ENCODE measurements at places on chromosomes 16 and 17. TPM values are rescaled to one million over a fixed set of nuclear protein-coding genes. Genes with fewer than 3 reads are reported as not detected.

Gene ASPHD1
- not detected for total RNA-seq

Gene CCDC154
- total RNA-seq: 9.3 TPM

Gene SLC5A2
- 4.0 TPM for total RNA-seq

Gene MYH10
- total RNA-seq: 1.3 TPM

Gene NAGS
- 1.8 TPM for total RNA-seq

Gene IGF2BP1
- 1.4 TPM for total RNA-seq

Gene GLTPD2
- not detected for total RNA-seq

Gene MAP3K3
- 71.0 TPM for total RNA-seq

Gene SRCIN1
- 0.35 TPM for total RNA-seq

Gene CSH1
- not detected for total RNA-seq

Gene SLFN13
- total RNA-seq: 28.1 TPM

Gene TBC1D3C
- 4.1 TPM for total RNA-seq

Gene CXCL16
- 3.1 TPM for total RNA-seq

Gene SLC47A2
- total RNA-seq: not detected

Gene FBRS
- 186 TPM for total RNA-seq

Gene CD300A
- total RNA-seq: 9.2 TPM

Gene PRAC2
- total RNA-seq: not detected

Gene EVPLL
- not detected for total RNA-seq

Gene GIT1
- total RNA-seq: 71.8 TPM

Gene LRRC75A
- 5.4 TPM for total RNA-seq

Gene MYH13
- total RNA-seq: not detected

Gene DNAAF1
- 0.32 TPM for total RNA-seq

Gene NOS2
- total RNA-seq: 0.07 TPM

GRCh38 chr17:37133136-37133535 lies 184.4 kb downstream of the AATF start:
- no peak for DNase-seq

GRCh38 chr17:81927653-81928543 lies at the start of gene MAFG:
Gene MAFG, minus strand, starts transcription at chr17:81927735. Its CDS starts 4,550 bp downstream, at chr17:81923185.
- peak; percentile 83 for DNase-seq

DNA sequence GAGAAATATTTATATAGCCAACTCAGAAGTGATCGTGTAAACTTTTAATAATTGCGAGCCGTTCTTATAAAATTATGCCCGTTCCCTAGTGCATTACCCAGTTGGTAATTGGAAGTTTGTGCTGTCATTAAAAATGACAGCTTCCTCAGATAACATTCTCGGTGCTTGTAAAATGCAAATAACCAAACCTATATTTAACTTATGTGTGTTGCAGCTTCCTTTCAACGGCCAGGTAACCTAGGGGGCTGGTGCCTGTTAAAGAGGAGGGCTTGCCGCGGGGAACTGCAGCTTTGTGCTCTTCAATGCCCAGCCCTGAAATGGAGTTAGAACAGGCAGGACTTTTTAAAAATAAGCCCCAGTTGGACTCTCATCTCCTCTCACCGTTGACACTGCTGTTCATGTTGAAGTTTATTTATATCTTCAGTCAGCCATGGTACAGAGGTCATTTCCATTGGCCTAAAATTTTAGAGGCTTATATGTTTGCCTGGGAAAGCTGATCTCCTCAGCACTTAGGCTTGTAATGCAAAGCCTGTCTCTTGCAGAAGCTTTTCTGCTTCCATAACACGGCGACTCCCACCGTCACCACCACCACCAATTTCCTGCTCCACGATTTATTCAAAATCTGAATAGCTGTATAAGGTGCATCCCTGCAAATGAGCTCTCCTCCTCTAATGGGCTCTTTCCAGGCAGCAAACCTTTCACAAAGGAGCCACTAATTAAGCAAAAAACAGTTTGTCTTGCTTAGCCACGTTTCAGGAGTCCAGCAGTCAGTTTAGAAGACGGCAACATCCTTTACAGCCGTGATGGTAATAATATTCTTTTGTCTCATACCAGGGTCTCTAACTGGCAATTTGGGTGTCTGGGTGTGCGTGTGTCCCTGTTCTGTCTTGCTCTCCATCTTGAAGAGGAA lies 74.7 kb downstream of the RPA1 start:
- DNase-seq: no peak

- no peak for DNase-seq
These were observed 3.0 kb upstream of the PIK3R5 start for GRCh38 chr17:8968503-8968902.

- DNase-seq: no peak
These were observed 43.9 kb upstream of the SSTR5 start for GRCh38 chr16:1028524-1029258.

- DNase-seq: no peak
These were observed 15.5 kb downstream of the TK2 start for GRCh38 chr16:66534376-66534799.

DNA sequence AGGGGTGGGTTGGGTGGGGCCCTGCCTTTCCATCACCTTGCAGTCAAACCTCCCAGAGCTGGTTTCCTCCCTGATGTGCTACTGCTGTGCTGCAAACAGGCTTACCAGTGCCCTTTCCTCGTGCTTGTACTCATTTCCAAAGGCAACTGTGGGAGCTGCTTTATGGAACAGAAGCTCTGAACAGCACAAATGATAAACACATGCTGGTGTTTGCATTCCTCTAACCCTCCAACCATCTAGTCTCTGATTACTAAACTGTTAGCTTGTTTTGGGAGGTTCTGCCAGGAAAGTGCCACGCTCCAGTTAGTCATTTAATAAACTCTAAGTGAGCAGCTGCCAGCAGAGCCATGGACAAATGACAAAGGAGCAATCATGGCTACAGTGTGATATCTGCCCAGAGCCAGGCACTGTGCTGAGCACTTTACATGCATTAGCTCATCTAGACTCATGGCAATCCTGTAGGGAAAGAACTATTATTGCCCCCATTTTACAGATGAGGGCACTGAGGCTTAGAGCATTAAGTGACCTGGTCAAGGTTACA lies 110.4 kb downstream of the VAT1L start:
- DNase-seq: no peak

GRCh38 chr16:83159049-83159448 lies 532.3 kb downstream of the CDH13 start:
- no peak for DNase-seq

- no peak for DNase-seq
These were observed 14.9 kb downstream of the RCVRN start for GRCh38 chr17:9890124-9890523.

- DNase-seq: no peak
These were observed 273.9 kb downstream of the HAPSTR1 start for GRCh38 chr16:9365370-9365728.

DNA sequence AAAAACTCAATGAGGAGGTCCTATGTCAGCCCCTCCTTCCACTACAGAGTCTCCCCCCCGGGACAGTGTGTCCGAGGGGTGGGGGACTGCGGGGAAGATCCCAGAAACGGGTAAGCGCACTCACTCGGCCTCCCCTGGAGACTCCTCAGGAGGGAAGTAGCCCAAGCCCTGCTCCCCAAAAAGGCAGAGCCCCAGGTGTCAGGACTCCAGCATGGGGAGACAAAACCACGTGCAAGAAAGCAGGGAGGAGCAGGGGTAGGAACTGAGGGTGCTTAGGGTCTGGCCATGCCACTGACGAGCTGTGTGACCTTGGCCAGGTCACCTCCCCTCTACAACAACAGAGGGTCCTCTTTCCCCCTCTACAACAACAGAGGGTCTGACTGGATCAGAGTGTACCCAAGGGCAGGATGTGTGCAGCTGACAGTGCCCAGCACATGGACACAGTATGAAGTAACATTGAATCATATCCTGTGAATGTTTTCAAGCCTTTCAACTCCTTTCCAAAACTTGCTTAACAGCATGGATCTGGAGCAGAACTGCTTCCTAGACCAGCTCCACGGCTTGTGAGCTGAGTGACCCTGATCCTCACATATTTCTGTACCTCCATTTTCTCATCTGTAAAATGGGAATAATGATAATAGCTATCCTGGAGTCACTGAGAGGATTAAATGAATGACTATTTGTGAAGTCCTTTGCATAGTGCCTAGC lies 2.1 kb upstream of the NAGS start:
- no peak for DNase-seq

DNA sequence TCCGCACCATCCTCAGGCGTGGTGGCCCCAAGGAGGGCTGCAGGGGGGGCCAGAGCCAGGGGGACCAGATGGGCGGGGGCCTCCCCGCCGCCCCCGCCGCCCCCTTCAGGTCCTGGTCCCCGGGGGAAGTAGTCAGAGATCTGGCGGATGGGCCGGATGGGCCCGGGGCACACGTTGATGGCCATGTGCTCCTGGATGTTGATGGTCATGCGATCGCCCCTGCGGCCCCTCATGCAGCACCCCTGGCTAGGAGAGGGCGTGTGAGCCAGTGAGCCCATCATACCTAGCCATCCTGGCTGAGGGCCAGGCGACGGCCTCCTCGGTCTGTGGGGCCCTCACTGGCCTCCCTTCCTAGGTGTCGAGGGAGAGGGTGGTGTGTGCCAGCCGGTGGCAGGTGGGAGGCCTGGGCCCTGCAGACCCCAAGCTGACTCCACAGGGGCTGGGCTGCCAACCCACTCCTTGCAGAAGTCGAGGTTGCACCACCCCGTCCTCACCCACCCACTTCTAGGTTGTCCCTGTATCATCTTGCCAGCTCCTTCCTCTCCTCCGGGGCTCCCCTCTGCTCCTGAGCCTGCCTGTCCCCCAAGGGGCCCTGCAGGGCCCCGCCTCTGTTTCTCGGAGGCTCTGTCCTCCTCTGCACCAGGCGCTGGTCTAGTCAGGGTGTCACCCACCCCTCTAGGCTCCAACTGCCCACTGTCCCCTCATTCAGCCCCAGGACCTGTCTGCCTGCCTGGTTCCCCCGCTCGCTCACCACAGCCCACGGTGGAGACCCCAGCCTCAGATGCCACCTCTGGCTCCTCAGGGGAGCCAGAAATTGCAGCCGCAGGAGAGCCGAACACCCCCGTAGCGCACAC lies 610 bp downstream of the DOC2A start:
- no peak for DNase-seq

GRCh38 chr17:56653877-56654276 lies 60.4 kb downstream of the NOG start:
- peak; percentile 71 for DNase-seq

- peak; percentile 8 for DNase-seq
These were observed 43.6 kb downstream of the SMG6 start for GRCh38 chr17:2259769-2260536.

DNA sequence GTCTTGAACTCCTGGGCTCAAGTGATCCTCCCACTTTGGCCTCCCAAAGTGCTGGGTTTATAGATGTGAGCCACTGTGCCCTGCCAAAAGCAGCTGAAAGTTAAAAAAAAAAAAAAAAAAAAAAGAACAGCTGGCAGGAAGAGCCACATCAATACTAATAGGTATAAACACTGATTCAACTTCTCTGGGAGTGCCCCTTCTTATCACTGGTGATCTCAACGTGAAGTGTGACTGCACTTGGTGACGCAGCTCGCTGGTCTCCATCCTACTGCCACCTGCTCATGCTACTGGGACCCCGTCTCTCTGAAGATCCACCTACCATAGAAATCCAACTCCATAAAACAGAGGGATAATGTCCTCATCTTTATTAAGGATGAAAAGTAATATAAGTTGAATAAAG lies 40.8 kb downstream of the RNF157 start:
- DNase-seq: peak; percentile 78

DNA sequence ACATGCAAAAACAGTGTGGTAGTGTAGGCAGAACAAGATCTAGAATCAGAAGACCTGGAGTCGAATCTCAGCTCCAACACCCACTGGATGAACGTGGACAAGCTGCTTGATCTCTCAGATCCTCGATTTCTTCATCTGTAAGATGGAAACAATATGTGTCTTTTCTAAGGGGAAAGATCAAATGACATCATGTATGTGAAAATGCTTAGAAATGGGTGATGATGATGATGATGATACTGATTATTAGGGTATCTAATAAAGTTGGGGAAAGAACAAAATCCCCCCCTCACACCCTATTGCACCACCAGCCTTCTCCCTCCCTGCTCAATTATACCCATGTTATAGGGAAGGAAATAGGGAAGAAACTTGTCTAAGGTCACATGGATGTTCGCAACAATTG lies 10.9 kb downstream of the DYNLL2 start:
- DNase-seq: no peak

DNA sequence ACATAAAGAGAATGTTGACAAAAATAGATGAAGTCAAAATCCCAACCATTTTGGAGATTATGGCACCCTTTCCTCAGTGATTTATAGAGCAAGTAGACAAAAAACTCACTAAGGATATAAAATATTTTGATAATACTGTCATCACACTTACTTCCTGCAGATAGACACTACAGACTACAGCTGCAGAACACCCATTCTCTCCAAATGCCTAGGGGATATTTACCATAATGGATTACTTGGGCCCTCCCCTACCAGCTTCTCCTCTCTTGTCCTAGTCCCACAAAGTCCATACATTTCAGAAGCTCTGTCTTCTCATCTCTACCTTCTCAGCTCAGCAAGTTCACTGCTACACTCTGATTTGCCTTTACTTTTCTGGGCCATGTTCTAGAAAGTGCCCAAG lies 37.2 kb upstream of the CCNF start:
- DNase-seq: no peak

- no peak for DNase-seq
These were observed 42.5 kb downstream of the C16orf78 start for GRCh38 chr16:49416001-49416675.

GRCh38 chr17:27199948-27200347 lies 94.0 kb upstream of the WSB1 start:
- no peak for DNase-seq

- no peak for DNase-seq
These were observed 6.1 kb downstream of the TMEM235 start for GRCh38 chr17:78237401-78238012.

DNA sequence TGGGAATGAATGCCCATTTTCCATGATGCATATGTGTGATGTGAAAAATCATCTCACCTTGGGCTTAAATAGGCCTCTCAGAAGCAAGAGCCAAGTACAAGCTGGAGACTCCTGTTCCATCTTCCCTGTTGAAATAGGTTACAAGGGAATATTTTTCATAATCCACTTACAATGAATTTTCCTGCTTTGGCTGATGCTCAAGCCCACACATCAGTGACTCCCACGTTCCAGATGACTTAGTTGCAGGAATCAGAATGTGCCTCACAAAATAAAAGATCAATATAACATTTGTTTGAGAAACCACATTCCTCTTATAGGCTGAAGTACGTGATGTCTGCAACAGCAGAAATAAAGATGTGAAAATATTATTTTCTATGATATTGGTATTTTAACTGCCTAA lies 24.1 kb downstream of the ANKFN1 start:
- no peak for DNase-seq

- peak; percentile 79 for DNase-seq
These were observed 18.5 kb upstream of the NAGLU start for GRCh38 chr17:42517516-42517915.

DNA sequence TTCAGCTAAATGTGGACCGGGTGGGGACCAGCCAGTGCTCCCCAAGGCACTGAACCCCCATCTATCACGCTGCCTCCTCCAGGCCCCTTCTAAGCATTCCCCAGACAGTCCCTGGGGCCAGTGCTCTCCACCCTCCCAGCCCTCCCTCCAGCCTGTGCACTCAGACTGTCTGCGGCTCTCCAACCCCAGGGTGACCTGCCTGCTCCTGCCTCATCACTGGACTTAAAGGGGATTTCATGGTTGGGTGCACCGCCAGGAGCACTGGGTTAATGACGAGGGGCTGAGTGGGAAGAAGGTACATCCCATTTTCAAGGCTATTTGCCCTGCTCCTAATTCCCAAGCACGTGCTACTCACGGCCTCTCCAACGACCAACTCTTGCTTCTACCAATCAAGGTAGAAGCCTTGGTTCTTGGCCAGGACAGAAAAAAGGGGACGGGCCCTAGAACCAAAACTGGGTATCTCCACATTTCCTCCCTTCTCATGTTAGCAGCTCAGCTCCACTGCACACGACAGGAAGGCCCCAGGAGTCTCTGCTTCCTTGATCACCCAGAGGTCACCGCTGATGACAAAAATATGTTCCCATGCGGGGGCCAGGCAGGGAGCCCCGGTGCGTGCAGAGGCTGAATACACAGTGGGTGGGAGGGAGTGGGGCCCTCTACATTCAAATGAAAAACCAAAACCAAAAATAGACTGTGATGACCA lies 3.5 kb upstream of the ABR start:
- no peak for DNase-seq
